ENCODE measurements at places on chromosomes 12 and 14.

DNA sequence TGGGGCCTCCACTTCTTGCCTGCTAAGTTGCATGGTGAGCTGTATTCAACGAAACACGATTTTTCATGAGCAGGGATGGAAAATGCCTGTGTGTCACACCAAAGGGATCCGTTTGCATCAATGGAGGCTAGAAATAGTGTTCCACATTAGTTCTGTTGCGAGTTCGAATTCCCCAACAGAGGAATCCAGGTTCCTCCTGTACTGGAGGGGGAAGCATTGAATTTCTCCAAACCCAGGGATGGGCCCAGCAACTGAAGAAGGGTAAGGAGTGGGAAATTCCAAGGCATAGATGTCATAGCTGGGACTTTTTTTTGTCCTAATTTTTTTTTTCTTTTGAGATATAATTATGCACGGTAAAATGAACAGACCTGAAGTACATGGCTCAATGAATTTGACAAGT is 336.2 kb downstream of the DPF3 start:
- no peaks in the 10 kb centered on the region for H3K4me1 ChIP-seq
- no peak overlapping the region for H3K27ac ChIP-seq
- no peak overlapping the region for H3K4me3 ChIP-seq
- no peaks in the 10 kb centered on the region for H3K36me3 ChIP-seq
- H3K27me3 ChIP-seq = peaks cover 8% of the 10 kb centered on the region

DNA sequence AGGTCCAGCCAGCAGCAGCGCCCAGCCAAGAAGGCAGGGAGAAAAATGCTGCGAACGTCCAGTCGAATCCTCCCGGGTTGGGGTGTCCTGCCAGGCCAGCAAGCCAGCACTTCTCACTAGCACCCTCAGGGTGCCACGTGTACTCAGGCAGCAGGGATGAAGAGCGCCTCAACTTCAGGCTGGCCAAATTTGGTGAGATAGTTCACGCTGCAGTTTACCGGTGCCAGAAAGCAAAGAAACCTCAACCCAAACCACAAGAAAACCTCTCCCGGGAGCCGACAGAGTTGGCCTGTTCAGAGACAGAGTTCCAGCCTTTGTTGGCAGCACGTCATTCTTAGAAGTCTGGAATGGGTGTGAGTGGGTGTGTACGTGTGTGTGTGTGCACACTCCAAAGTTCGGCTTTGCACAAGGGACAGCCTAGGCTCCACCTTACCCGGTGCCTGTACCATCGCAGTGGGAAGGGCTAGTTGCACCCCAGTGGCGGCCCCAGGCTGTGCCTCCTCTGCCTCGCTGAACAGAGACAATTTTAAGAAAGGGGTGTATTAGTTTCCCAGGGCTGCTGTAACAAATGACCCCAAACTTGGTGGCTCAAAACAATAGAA is 42.1 kb downstream of the ELK3 start:
- peak; percentile 17 for DNase-seq
- peaks cover 36% of the 10 kb centered on the region for H3K4me1 ChIP-seq
- H3K27ac ChIP-seq = no peak overlapping the region
- H3K27me3 ChIP-seq = no peaks in the 10 kb centered on the region

- H3K27ac ChIP-seq = no peak overlapping the region
- no peaks in the 10 kb centered on the region for H3K4me1 ChIP-seq
- H3K4me3 ChIP-seq = no peak overlapping the region
These were observed 100.7 kb upstream of the SLC38A4 start for GRCh38 chr12:46926526-46926925.

GRCh38 chr14:67424539-67424938 is 12.6 kb upstream of the PLEK2 start:
- H3K27ac ChIP-seq = no peak overlapping the region
- H3K27me3 ChIP-seq = peaks cover 27% of the 10 kb centered on the region

DNA sequence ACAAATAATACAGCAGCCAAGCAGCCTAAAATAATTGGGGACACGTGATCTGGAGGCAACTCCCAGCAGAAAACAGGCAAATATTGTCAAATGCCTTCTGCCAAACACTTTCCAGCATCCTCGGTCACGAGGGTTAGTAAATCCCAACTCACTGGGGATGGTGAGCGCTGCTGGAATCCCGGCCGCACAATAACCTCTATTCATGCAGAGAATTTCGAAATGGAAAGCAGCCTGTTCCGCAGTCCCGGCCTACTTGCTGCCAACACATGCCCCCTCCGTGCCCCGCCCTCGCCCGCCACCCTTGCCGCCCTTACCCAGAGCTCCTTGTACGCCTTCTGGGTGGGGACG is 62.2 kb downstream of the RFX4 start:
- H3K27ac ChIP-seq = no peak overlapping the region
- no peaks in the 10 kb centered on the region for H3K4me1 ChIP-seq
- H3K36me3 ChIP-seq = no peaks in the 10 kb centered on the region
- H3K27me3 ChIP-seq = no peaks in the 10 kb centered on the region
- DNase-seq = no peak

DNA sequence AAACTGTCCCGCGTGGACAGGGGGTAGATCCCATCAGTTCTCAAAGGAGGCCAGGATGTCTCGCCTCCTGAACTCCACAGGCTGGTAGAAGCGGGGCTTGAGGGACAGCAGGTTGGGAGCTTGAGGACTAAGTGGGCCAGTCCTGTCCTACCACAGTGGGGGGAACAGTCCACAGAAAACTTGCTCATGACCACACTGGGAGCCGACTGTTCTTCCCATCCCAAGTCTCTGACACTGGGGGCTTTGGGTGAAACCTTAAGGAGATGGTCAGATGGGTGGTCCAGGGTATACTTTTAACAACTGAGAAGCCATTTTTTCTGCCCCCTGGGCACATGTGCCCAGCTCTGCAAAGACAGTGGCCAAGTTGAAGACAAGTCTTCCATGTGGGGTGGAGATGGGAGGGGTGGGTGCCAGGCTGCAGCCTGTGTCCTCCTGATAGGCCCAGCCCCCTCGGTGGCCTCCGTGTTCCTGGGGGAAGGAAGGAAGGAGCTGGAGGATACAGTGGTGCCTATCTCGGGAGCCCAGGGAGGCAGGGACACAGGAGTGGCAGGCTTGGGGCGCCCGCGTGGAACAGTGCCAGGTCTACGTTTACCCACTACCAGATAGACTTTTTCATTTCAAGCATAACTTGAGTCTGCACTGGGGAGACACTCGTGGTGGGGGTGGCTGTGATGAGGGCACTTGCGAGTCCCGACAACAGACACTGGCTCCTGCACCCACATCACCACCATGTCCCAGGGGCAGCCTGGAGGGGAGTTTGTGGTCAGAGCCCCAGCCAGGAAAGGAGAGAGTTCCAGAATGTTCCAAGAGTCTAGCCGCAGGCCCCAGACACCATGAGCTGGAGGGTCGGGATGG is 14.7 kb downstream of the RHOF start:
- peak overlapping the region; percentile 78 for H3K27ac ChIP-seq
- no peak for DNase-seq
- H3K4me3 ChIP-seq = no peak overlapping the region
- H3K27me3 ChIP-seq = no peaks in the 10 kb centered on the region
- H3K4me1 ChIP-seq = peaks cover 32% of the 10 kb centered on the region

GRCh38 chr12:29255042-29255441 is 106.0 kb downstream of the FAR2 start:
- H3K4me3 ChIP-seq = no peak overlapping the region
- no peaks in the 10 kb centered on the region for H3K27me3 ChIP-seq
- H3K36me3 ChIP-seq = peaks cover 5% of the 10 kb centered on the region
- peaks cover 5% of the 10 kb centered on the region for H3K4me1 ChIP-seq
- DNase-seq = no peak
- H3K27ac ChIP-seq = no peak overlapping the region

DNA sequence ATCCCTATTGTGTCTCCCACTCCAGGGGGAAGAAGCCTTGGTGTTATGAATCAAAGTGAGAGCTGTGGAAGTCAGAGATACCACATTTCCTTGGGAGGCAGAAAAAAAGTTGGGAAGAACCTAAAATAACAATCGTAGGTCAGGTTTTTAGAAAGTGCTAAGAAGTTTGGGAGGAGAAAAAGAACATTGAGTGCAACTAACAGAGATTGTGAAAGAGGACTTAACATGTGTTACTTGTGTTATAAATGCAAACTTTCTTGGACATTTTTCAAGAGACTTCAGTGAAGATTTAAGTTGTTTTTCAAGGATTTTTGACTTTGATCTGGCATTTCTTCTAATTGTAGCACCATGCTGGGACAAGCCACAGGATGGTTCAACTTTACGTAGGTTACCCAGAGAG is 7.8 kb upstream of the ERP27 start:
- H3K4me3 ChIP-seq = no peak overlapping the region
- peaks cover 79% of the 10 kb centered on the region for H3K36me3 ChIP-seq
- no peak for DNase-seq
- peak overlapping the region; percentile 93 for H3K27ac ChIP-seq

DNA sequence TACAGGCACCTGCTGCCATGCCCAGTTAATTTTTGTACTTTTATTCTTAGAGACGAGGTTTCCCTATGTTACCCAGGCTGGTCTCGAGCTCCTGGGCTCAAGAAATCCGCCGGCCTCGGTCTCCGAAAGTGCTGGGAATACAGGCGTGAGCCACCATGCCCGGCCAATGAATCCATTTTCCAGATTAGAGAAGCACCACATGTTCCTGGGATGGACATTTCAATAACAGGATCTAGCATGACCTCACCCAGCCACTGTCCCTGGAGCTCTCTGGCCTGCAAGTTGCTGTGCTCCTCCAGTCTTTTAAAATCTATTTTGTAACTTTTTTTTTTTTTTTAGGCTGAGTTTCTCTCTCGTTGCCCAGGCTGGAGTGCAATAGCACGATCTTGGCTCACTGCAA is 2.2 kb downstream of the GPR132 start:
- H3K27me3 ChIP-seq = no peaks in the 10 kb centered on the region
- H3K4me3 ChIP-seq = peak overlapping the region; percentile 92
- peak overlapping the region; percentile 90 for H3K27ac ChIP-seq

- no peaks in the 10 kb centered on the region for H3K36me3 ChIP-seq
- no peak overlapping the region for H3K4me3 ChIP-seq
- H3K27me3 ChIP-seq = peaks cover 36% of the 10 kb centered on the region
- DNase-seq = no peak
- no peak overlapping the region for H3K27ac ChIP-seq
These were observed 35.5 kb upstream of the PAX9 start for GRCh38 chr14:36626151-36626550.

DNA sequence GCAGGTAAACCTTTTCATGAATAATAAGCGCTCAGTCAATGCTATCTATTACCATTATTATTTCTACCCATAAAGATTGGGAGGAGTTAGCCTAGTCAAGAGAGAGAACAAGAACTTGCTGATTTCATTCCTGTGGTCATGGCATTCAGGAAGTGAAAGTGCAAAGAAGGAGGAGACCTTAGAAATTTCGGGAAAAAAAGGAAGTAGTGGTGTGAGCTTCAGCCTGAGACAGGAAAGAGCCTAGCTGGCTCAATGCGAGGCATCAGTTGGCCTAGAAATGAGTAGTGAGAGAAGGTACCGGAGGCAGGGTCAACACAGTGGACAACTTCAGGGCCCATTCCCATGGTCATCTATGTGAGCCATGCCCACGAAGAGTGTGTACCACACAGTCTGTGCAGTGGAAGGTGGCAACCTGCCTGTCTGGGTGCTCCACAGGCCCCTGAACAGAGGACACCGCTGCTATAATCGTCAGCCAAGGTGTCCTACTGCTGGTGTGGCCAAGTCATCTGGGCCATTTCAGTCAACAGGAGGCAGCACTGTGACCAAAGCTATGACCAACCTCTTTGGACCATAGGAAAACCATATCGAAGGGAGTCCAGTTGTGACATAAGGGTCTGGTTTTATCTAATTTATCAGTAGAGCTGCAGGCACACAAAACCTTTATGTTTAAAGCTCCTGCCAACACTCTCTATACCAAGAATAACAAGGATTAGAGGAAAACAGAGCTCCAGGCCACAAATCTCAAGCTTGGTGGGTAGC is 16.2 kb upstream of the STON2 start:
- no peak overlapping the region for H3K27ac ChIP-seq
- H3K36me3 ChIP-seq = no peaks in the 10 kb centered on the region
- H3K27me3 ChIP-seq = peaks cover 4% of the 10 kb centered on the region
- H3K4me3 ChIP-seq = no peak overlapping the region
- no peak for DNase-seq
- peaks cover 2% of the 10 kb centered on the region for H3K4me1 ChIP-seq

- H3K4me1 ChIP-seq = no peaks in the 10 kb centered on the region
- H3K27me3 ChIP-seq = no peaks in the 10 kb centered on the region
- DNase-seq = no peak
- H3K36me3 ChIP-seq = no peaks in the 10 kb centered on the region
- H3K27ac ChIP-seq = no peak overlapping the region
These were observed 162.5 kb downstream of the C12orf50 start for GRCh38 chr12:87866578-87867292.

DNA sequence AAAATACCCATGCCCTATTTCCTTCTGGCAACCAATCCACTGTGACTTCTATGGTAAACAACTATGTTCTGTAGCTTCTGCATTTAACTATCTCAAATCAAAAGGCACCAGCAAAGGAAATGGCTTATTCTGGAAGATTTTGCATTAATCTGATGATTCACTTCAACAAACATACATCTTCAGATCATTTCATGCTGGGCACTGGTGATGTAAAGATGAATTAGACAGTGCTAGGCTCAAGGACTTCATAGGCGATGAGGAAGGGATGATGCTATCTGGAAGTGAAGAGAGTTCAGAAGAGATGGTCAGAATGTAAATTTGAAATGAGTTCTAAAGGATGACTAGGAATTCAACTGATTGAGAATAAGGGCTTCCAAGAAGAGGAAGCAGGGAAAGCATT is 363.3 kb downstream of the PAWR start:
- H3K4me1 ChIP-seq = no peaks in the 10 kb centered on the region
- no peak overlapping the region for H3K4me3 ChIP-seq
- DNase-seq = no peak
- H3K27me3 ChIP-seq = no peaks in the 10 kb centered on the region
- no peak overlapping the region for H3K27ac ChIP-seq

GRCh38 chr14:100587763-100588411 is 670 bp upstream of the BEGAIN start:
- no peak overlapping the region for H3K27ac ChIP-seq
- H3K36me3 ChIP-seq = no peaks in the 10 kb centered on the region
- peak overlapping the region; percentile 57 for H3K4me3 ChIP-seq
- H3K4me1 ChIP-seq = no peaks in the 10 kb centered on the region
- DNase-seq = no peak

Data from activated naive CD8-positive, alpha-beta T cell treated with anti-CD3 and anti-CD28 coated beads for 36 hours (primary cell).